ENCODE measurements at places on chromosomes 7 and 10.

- DNase-seq, result no peak
Measured at GRCh38 chr7:119888251-119888650, 384.7 kb upstream of the KCND2 start.

DNA sequence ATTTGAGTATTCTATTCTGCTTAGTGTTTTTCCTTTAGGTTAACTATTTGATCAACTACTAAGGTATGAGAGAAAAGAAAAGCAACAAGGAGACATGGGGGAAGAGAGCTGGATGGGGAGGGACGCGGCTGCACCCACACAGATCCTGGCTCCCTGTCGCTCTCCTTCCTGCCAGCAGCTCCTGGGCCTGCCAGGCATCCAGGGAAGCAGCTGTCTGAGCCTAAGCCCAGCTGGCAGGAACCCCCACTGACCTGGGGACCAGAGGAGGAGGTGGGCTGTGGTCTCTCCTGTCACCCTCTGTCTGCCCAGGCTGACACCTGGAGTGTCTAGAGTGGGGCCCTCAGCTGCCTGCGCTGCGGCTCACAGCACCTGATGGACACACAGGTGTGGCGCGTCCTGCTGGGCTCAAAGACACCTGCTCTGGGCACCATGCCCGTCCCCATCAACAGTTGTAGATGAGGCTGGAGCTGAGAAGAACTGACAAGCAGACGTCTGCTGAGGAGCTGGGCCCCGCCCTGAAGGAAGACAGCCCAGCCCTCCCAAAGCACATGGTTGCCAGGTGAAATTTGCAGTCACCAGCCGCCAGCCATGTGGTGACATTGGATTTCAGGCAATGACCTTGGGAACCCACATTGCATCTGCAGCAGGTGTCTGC, 207.9 kb downstream of the PLXNA4 start:
- DNase-seq, result no peak

- no peak for DNase-seq
Measured at GRCh38 chr10:112379635-112380296, 5.8 kb downstream of the ACSL5 start.

DNA sequence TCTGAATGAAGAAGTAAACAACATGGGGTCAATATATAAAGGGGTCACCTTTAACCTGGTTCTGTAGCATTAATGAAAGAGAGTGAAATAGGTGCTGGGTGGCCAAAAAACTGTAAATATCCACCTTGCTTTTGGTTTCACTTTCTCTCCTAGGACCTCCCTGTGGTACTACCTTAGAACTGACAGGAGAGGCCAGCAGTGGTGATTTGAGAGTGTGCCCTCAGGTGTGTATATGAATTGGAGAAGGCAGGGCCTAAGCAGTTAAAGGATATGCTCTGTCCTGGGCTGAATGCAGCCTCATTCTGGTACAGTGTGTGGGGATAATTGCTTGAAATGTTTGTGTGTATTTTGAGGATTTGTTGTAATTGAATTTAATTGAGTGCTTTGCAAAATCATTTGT, 62.0 kb downstream of the BBS9 start:
- no peak for DNase-seq

- DNase-seq, result no peak
Measured at GRCh38 chr10:74927701-74928100, 101.3 kb downstream of the KAT6B start.

- no peak for DNase-seq
Measured at GRCh38 chr10:80700252-80700651, 162.6 kb downstream of the SH2D4B start.

- no peak for DNase-seq
Measured at GRCh38 chr7:36475381-36475780, 85.7 kb downstream of the ANLN start.

DNA sequence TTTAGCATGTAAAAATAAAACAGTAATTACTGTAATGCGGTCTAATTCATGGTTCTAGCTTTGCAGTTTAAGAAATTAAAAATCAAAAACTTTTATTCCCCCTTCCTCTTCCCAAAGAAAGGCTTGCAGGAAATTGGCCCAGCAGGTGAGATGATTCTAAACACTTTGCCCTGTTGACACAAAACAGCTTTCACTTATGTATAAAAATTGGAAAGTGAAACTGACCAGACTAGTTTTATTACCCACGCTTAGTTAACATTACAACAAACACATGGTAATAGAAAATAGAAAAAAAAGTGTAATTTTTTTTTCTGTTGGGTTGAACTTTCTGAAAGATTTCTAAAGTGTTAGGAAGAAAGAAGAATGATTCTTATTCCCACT, 1.2 kb upstream of the CCDC6 start:
- DNase-seq, result no peak

GRCh38 chr7:13448243-13448642, 541.2 kb downstream of the ETV1 start:
- DNase-seq, result peak; percentile 56

DNA sequence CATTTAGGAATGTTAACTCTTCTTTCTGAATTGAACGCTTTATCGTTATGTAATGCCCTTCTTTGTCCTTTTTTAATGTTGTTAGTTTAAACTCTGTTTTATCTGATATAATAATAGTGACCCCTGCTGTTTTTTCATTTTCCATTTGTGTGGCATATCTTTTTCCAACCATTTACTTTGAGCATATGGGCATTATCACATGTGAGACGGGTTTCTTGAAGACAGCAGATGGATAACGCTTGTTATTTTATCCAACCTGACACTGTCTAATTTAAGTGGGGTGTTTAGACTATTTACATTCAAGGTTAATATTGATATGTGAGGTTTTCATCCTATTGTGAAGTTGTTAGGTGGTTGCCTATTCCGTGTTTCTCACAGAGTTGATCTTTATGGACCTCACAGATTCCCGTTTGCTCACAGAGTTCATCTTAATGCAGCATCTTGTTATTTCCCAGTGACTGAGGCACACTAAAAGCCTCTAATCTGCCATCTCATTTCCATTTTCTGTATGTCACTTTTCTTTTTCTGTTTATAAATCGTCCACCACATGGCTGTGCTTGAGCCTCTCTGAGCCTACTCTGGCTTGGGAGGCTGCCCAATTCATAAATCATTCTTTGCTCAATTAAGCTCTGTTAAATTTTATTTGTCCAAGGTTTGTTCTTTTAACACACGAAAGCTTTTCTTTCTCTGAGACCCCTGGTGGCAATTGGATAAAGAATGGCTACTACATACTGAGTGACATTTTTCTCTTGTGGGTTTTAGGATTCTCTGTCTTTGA, 286.2 kb downstream of the HTR7 start:
- no peak for DNase-seq

DNA sequence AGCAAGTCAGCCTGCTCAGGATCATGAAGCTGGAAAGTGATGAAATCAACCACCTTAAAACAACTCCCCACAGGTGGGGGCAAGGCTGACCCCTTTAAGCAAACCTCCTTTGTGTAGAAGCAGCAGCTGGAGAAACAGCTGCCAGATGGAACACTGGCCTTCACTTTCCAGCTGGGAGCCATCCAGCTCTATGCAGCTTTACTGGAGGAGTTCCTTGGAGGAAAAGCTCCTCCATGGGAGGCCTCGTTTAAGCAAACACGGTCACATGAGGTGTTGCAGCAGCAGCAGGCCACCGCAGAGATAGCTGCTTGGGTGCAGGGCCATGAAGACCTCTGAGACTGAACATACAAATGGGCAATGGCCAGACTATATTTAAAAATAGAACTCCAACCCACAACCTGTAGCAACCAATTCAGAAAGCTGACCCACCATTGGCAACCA, 13.0 kb upstream of the DLG5 start:
- no peak for DNase-seq

GRCh38 chr10:33876584-33877400, 542.3 kb upstream of the NRP1 start:
- peak; percentile 94 for DNase-seq

DNA sequence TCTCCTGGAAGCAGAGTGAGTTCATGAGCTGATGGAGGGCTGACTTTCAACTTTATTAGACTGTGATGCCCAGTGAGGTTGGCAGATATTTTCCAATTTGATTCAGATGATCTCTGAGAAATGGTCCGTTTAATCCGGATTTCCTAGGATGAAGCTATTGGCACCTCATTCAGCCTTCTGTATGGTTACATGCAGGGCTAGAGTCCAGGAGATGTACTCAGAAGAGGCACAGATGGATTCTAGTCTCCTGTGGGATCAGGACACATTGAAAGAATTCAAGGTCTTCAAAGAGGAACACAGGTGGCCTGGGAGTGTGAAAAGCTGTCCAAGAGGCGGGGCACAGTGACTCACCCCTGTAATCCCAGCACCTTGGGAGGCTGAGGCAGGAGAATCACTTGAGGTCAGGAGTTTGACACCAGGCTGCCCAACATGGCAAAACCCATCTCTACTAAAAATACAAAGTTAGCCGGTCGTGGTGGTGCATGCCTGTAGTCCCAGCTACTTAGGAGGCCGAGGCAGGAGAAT, 23.0 kb upstream of the RHEB start:
- DNase-seq, result no peak

- no peak for DNase-seq
Measured at GRCh38 chr7:378551-379455, 88.8 kb downstream of the FOXL3 start.
